ENCODE measurements at places on chromosomes 1 and 21. TPM values are rescaled to one million over a fixed set of nuclear protein-coding genes. Genes with fewer than 3 reads are reported as not detected.
A peak's percentile ranks its signal among the peaks of the same experiment; 100 is the strongest.

Gene ANXA9
- 9.5 TPM for total RNA-seq

- no peaks in the 10 kb centered on the region for H3K36me3 ChIP-seq
- DNase-seq, result no peak
- H3K27ac ChIP-seq, result no peak overlapping the region
- no peak overlapping the region for H3K4me3 ChIP-seq
- H3K27me3 ChIP-seq, result no peaks in the 10 kb centered on the region
Measured at GRCh38 chr1:211932933-211933254, 102.3 kb upstream of the LPGAT1 start.

DNA sequence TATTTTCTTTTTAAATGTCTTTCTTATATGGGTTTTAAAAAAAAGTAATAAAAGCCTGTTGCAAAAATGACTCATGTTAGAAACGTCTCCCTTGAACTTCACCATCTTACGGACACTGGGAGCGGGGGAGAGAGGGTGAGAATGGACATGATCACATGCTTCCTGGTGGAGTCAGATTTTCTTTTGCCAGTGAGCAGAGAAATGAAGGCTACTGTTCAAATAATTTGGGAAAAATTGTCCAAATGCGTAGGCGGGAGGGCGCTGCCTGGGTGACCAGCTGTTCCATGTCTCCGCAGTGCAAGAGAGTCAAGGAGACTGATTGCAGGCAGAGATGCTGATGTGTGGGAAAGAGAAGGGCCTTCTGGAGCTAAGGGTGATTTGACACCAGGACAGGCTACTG lies 23.1 kb downstream of the EIF2D start:
- no peak for DNase-seq
- H3K27ac ChIP-seq, result peak overlapping the region; percentile 25
- peaks cover 27% of the 10 kb centered on the region for H3K36me3 ChIP-seq
- no peaks in the 10 kb centered on the region for H3K27me3 ChIP-seq
- H3K4me1 ChIP-seq, result peaks cover 8% of the 10 kb centered on the region
- H3K4me3 ChIP-seq, result no peak overlapping the region

Gene PRR9
- total RNA-seq, result not detected

- peak overlapping the region; percentile 61 for H3K4me3 ChIP-seq
- no peaks in the 10 kb centered on the region for H3K27me3 ChIP-seq
- peak overlapping the region; percentile 77 for H3K27ac ChIP-seq
- H3K4me1 ChIP-seq, result peaks cover 34% of the 10 kb centered on the region
Measured at GRCh38 chr1:117780687-117781475, 148.5 kb downstream of the GDAP2 start.

GRCh38 chr1:176193023-176193422 lies 14.1 kb downstream of the COP1 start:
- no peak overlapping the region for H3K27ac ChIP-seq
- H3K36me3 ChIP-seq, result peaks cover 15% of the 10 kb centered on the region
- no peak overlapping the region for H3K4me3 ChIP-seq
- peaks cover 10% of the 10 kb centered on the region for H3K4me1 ChIP-seq

GRCh38 chr21:38221594-38221993 lies 35.2 kb upstream of the KCNJ15 start:
- H3K27me3 ChIP-seq, result no peaks in the 10 kb centered on the region
- H3K36me3 ChIP-seq, result peaks cover 4% of the 10 kb centered on the region
- H3K4me3 ChIP-seq, result no peak overlapping the region
- DNase-seq, result no peak
- no peak overlapping the region for H3K27ac ChIP-seq

Gene HMCN1
- 13.2 TPM for total RNA-seq

DNA sequence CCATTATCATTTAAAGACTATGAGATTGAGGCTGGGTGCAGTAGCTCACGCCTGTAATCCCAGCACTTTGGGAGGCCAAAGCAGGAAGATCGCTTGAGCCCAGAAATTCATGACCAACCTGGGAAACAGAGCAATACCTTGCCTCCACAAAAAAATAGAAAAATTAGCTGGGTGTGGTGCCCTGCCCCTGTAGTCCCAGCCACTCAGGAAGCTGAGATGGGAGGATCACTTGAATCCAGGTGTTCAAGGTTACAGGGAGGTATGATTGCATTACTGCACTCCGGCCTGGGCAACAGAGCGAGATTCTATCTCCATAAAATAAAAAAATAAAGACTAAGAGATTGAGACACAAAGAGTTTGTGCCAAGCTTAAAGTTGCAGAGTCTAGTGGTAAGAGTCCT lies 537.0 kb downstream of the DPYD start:
- H3K4me3 ChIP-seq, result no peak overlapping the region
- no peak overlapping the region for H3K27ac ChIP-seq
- no peaks in the 10 kb centered on the region for H3K36me3 ChIP-seq
- no peaks in the 10 kb centered on the region for H3K4me1 ChIP-seq
- no peaks in the 10 kb centered on the region for H3K27me3 ChIP-seq

- H3K27ac ChIP-seq, result no peak overlapping the region
- no peaks in the 10 kb centered on the region for H3K27me3 ChIP-seq
- no peak for DNase-seq
- H3K4me1 ChIP-seq, result peaks cover 19% of the 10 kb centered on the region
- H3K36me3 ChIP-seq, result peaks cover 3% of the 10 kb centered on the region
Measured at GRCh38 chr1:162666006-162666645, 33.9 kb downstream of the DDR2 start.

Gene LMX1A
- 13.5 TPM for total RNA-seq

GRCh38 chr1:186438567-186438966 lies 22.3 kb downstream of the PDC start:
- H3K36me3 ChIP-seq, result no peaks in the 10 kb centered on the region
- DNase-seq, result no peak
- no peak overlapping the region for H3K27ac ChIP-seq
- H3K27me3 ChIP-seq, result no peaks in the 10 kb centered on the region

DNA sequence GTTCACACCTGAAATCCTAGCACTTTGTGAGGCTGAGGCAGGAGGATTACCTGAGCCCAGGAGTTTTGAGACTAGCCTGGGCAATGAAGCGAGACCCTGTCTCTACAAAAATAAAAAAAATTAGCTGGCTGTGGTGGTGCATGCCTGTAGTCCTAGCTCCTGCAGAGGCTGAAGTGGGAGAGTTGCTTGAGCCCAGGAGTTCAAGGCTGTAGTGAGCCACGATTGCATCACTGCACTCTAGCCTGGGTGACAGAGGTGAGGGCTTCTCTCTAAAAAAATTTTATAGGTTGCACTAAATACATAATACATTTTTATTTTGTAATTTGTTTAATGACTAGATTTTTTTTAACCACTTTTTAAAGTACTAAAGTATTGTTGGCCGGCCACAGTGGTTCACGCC lies 6.1 kb downstream of the PARK7 start:
- no peak for DNase-seq
- no peak overlapping the region for H3K27ac ChIP-seq
- peaks cover 10% of the 10 kb centered on the region for H3K4me1 ChIP-seq
- H3K27me3 ChIP-seq, result no peaks in the 10 kb centered on the region

DNA sequence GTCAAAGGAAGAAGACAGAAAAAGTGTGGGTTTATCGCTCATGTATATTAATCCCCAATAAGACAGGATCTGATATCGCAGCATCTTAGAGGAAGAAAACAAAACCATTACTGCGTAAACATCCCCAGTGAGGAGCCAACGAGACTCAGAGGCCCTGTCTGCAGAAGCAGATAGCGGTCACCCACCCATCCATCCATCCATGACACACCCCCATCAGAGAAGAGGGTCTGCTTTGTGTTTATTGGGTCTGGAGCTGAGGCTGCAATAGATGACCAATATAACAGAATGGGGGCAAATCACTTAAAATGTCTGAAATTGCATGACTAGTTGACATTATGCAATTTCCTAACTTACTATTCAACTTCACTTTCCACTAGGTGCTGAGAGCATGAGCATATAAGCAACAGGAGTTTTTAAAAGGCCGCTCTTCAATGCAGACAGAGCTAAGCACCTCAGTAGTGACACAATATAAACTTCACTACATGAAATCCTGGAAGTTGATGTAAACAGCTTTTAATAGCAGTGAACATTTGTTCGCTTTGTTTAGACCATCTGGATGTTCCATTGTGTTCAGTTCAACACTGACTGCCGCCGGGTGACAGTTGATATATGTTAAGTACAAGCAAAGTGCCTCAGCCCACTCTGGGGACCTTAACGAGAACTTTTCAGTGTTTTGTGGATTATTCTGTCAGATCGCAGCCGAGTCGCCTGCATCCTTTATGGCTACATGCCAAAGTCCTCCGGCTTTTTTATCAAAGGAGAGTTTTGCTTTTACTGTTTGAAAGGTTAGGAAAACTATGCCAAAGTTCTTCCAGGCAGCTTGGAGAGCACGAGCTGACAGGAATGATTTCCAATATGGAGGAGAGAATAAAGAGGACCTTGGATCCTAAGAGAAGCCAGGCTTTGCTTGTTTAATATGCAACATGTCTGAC lies 167.5 kb downstream of the ZNF281 start:
- H3K4me3 ChIP-seq, result peak overlapping the region; percentile 67
- H3K36me3 ChIP-seq, result no peaks in the 10 kb centered on the region
- no peak for DNase-seq

DNA sequence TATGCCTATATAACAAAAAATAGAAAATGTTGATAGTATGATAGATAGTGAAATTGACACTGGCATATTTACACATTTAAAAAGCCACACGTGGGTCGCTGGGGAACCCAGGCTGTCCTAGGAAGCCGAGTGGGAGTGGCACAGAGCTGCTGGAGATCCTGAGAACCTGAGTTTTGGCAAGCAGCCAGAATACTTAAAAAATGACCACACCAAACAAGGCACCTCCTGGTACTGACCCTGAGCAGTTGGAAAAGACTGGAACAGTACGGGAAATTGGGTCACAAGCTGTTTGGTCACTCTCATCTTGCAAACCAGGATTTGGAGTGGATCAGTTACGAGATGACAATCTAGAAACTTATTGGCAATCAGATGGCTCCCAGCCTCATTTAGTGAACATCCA lies 111.5 kb downstream of the ZFYVE9 start:
- DNase-seq, result no peak
- no peaks in the 10 kb centered on the region for H3K27me3 ChIP-seq
- no peaks in the 10 kb centered on the region for H3K4me1 ChIP-seq

Gene OLIG2
- 1.4 TPM for total RNA-seq

DNA sequence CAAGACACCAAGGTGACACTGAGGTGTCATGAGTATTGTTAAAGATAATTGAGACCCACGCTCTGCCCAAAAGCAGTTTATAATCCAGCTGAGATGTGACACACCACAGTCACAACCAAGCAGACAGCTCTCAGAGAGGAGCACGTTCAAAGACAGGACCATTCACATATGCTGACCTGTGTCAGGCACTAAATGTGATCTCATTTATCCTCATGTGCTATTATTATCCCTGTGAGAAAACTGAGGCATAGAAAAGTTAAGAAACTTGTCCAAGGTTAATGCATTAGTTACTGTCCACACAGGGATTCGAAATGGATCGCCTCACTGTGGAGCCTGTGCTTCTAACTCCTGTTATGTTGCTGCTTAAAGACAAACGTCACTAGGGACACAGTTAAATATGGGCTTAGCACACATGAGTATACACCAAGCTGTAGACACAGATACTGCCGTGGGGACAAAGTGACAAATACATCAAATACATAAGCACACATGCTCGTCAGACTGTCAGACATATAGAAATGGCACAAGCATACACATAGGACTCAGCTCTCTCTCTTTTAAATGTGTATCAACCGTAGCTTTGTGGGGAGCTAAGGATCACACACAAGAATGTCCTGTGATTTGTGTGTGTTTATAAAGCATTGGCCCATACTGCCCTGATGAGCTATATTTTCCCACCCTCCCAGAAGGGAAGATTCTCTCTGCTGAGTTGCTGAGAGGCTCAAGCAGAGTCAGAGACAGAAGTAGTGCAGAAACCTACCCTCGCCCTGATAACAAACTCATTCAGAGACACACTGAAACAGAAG lies 3.5 kb upstream of the IGSF8 start:
- DNase-seq, result no peak
- peaks cover 67% of the 10 kb centered on the region for H3K4me1 ChIP-seq
- H3K27me3 ChIP-seq, result no peaks in the 10 kb centered on the region
- H3K4me3 ChIP-seq, result no peak overlapping the region
- peak overlapping the region; percentile 61 for H3K27ac ChIP-seq

DNA sequence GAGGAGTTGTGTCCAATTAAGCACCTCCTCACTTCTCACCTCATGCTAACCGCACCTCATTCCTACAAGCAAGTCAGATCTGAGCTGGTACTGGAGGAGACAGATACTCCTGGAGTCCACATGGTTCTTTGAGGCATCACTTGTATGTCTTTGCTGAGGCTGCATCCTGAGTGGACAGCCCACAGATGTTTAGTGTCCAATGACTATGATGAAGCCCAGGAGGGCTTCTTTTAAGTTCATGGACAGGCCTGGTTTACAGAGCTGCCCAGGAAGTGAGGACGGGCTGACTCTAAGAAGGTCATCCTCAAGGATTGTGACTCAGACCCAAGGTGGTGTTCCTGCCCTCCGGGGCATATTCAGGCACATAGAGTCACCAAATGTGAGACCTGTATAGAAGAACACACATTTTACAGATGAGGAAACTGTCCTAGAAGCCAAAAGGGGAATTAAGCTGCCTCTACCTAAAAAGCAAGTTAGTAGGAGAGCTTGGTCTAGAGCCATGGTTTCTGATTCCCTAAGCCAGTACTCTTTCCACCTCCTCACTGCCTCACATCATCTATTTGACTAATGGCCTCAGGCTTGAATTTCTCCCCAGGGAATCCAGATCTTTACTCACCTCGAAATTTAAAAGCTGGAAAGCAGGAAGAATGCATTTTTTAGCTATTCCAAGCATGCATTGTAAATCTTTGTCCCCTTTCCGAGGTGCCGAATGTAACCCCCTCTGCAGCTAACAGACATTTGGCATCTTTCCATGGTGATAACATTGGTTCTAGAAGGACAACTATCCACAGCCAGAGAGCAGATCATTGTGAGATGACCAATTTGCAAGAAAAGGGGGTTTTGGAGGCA lies 228.1 kb downstream of the OMA1 start:
- H3K4me3 ChIP-seq, result no peak overlapping the region
- no peak overlapping the region for H3K27ac ChIP-seq
- no peaks in the 10 kb centered on the region for H3K27me3 ChIP-seq

GRCh38 chr1:53665996-53666395 lies 73.0 kb downstream of the GLIS1 start:
- H3K4me3 ChIP-seq, result no peak overlapping the region
- no peaks in the 10 kb centered on the region for H3K36me3 ChIP-seq
- no peak for DNase-seq
- H3K27me3 ChIP-seq, result peaks cover 19% of the 10 kb centered on the region

DNA sequence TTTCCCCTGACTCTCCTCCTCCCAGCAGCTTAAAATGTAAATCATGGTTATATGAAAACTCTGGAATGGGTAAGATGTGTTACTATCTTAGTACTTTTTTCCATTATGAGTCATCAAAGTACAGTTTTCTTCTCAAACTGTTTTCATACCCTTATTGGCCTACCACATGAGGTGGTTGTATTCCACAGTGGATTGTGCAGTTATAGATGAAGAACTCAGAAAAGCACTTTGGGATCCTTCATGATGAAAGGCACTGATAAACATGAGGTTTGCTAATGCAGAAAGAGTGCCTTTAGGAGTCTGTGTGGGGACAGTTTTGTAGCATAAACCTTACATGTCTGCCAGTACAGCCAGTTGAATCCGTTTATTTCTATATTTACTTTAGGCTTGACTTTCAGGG lies 32.0 kb upstream of the MYOCOS start:
- no peaks in the 10 kb centered on the region for H3K27me3 ChIP-seq
- no peaks in the 10 kb centered on the region for H3K4me1 ChIP-seq
- peaks cover 55% of the 10 kb centered on the region for H3K36me3 ChIP-seq

- peaks cover under 1% of the 10 kb centered on the region for H3K27me3 ChIP-seq
- H3K4me3 ChIP-seq, result no peak overlapping the region
- peaks cover 5% of the 10 kb centered on the region for H3K4me1 ChIP-seq
- no peak for DNase-seq
Measured at GRCh38 chr1:206049919-206050600, 2.9 kb upstream of the RHEX start.

GRCh38 chr1:31855038-31855845 lies 39.4 kb upstream of the SPOCD1 start:
- H3K27me3 ChIP-seq, result no peaks in the 10 kb centered on the region
- H3K36me3 ChIP-seq, result no peaks in the 10 kb centered on the region
- H3K27ac ChIP-seq, result no peak overlapping the region
- H3K4me1 ChIP-seq, result no peaks in the 10 kb centered on the region

Gene BSND
- total RNA-seq, result not detected

Gene PAQR7
- total RNA-seq, result 41.0 TPM

Gene TEKT2
- 9.6 TPM for total RNA-seq

All from type B pancreatic cell (in vitro differentiated cells).